CD4-positive, CD25-positive, alpha-beta regulatory T cell (primary cell): ENCODE measurements at places on chromosomes 5 and 9. TPM values are rescaled to one million over a fixed set of nuclear protein-coding genes. Genes with fewer than 3 reads are reported as not detected.

The SLC6A18 gene
- total RNA-seq = not detected

The ATG10 gene
- 7.5 TPM for total RNA-seq

The C9orf50 gene
- not detected for total RNA-seq

The SARDH gene
- total RNA-seq = 15.6 TPM

The PCDHGC3 gene
- total RNA-seq = 0.35 TPM

The TLE1 gene
- total RNA-seq = 0.74 TPM

The SAXO1 gene
- total RNA-seq = 0.30 TPM

The CYSRT1 gene
- total RNA-seq = not detected
